Left renal pelvis (tissue), 4 donors: ENCODE measurements at places on chromosomes 4 and X. TPM values are rescaled to one million over a fixed set of nuclear protein-coding genes. Genes with fewer than 3 reads are reported as not detected.

Gene ZMAT1
- 27.5 TPM for polyA plus RNA-seq

Gene CRLF2
- not detected for polyA plus RNA-seq

Gene STK26
- polyA plus RNA-seq, result 16.0 TPM

Gene CXorf65
- polyA plus RNA-seq, result not detected

Gene FRAS1
- 65.5 TPM for polyA plus RNA-seq

Gene FRG2
- not detected for polyA plus RNA-seq

Gene CXCL5
- 0.10 TPM for polyA plus RNA-seq

Gene MAP9
- 31.4 TPM for polyA plus RNA-seq

Gene AKAP4
- polyA plus RNA-seq, result not detected

Gene PCDH11X
- 0.23 TPM for polyA plus RNA-seq

Gene PAGE1
- not detected for polyA plus RNA-seq

Gene SPANXA2
- polyA plus RNA-seq, result not detected
